ENCODE measurements at places on chromosomes 7 and 10.

- DNase-seq = no peak
Observed at GRCh38 chr10:52674474-52674873, 98.1 kb downstream of the MBL2 start.

GRCh38 chr10:43204042-43204942 lies 62.6 kb downstream of the RASGEF1A start:
- DNase-seq = no peak

GRCh38 chr10:11483201-11484148 lies 128.0 kb downstream of the USP6NL start:
- DNase-seq = no peak

DNA sequence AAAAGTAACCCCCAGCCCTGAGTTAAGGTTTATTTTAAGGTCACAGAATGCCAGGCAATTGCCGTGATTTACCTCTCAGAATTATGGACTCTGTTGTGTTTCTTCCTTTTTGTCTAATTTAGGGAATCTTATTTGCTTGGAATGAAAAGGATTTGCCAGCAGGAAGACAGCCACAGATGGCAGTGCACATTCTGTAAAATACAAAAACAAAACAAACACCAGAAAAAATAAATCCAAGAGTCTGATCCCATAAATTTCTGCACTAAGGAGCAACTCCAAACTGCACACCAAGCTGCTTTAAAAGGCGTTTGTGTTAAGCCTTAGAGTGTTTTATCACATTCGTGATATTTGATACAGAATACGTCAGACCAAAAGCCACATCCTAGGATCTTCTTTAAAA lies 199.0 kb upstream of the C7orf33 start:
- no peak for DNase-seq

DNA sequence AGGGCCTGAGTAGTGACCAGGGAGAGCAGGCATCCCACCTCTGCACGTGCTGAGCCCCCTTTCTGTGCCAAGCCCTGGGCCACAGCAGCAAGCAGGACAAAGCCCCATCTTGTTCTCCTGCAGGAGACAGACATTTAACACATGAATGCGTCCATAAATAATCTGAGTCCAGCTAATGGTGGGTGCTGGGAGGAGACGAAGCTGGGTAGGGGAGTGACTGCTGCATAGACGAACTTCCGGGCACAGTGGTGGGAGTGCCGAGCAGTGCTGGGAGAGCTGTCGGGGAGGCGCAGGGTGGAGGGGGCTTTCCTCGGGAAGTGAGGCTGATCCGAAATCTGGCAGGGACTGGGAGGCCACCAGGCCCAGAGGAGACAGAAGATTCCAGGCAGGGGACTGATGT lies 35.2 kb upstream of the SLC29A3 start:
- no peak for DNase-seq

- no peak for DNase-seq
Observed at GRCh38 chr10:29687421-29688164, 52.8 kb upstream of the SVIL start.

DNA sequence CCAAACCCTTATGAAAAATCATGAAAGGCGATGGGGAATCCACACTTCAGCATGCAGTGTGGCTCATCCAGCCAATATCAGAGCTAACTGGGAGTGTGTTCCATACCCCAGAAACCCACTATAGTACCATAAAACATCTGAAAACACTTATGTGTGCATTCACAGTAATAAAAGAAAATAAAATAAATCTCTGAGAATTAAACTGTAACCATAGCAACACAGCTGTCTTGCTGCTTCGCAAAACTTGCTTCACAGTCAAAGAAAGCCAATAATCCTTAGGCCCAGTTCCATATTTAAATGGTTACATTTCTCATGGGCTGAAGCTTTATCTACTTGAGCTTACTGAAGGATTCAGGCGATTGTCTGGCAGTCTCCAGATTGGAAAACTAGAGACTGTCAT lies 19.9 kb upstream of the POLR1F start:
- DNase-seq = no peak

DNA sequence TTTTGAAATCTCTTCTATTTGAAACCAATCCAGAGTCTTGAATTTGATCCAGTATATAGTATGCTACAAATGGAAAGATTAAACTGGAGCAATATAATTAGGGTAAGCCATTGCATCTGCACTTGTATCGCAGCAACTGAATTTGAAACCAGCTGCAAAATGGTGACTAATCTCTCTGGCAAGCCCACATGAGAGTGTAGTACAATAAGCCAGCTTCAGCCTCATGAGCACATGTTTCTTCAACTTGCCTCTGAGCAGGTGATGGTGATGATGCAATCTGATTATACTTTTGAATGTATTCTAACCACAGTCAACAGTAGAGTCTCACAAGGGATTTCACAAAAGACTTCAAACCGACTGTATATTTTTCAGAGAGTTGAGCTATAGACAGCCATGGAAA lies 829 bp upstream of the RPA3 start:
- DNase-seq = no peak

GRCh38 chr10:91521439-91521838 lies 111.3 kb downstream of the HECTD2 start:
- DNase-seq = no peak

- DNase-seq = no peak
Observed at GRCh38 chr7:137045573-137045972, 177.1 kb downstream of the CHRM2 start.

DNA sequence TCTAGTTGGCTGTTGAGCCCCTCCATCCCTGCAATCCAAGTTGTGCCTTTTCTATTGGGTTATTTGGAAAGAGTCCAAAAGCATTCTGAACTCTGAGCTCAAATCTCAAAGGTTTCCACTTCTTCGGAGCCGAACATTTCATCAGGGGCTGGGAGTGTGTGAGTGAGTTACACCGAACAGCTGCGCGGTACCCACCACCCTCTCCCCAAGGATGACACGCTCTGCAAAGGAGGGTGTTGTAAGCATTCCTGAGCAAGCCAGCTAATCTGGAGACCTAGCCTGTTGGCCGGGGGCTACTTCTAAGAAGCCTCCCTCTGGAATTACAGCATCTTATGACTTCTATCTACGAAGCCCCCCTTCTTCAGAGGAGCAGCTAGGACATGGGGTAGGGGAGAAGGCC lies 270.5 kb downstream of the CREB5 start:
- DNase-seq = no peak

GRCh38 chr10:103512166-103512565 lies 18.7 kb downstream of the NEURL1 start:
- no peak for DNase-seq

- no peak for DNase-seq
Observed at GRCh38 chr7:133858311-133858710, 268.8 kb upstream of the LRGUK start.

DNA sequence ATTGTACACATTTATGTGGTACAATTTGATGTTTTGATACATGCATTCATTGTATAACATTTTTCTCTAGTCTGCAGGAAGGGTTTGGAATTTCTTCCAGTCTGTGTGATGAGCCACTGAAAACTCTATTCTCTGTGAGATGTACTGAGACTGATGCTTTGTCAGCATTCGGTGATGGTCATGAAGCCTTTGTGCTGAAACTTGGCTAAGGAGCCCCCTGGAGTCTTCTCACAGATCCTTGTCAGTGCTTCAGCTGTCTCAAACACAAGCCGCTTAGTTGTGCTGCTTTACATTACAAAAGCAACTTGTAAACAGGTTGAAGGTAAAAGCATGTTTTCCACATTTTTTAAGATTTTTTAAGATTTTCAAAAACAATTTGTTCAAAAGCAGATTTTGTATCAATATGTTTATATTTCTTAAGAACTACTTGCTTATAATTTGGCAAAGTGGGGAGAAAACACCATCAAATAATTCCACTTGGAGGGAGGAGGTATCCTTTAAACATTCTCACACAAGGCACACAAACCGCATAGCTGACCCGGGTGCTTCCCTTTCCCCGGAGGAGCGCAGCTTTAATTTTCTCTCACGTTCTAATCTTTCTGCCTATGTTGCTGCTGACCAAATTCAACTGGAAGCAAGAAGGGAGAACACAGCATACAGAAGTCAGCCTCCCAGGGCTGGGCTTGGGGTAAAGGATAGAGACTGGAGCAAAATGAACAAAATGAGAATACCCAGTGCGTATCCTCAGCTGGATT lies 249.8 kb upstream of the VSTM2A start:
- DNase-seq = no peak

- no peak for DNase-seq
Observed at GRCh38 chr7:45359776-45360175, 202.2 kb downstream of the RAMP3 start.

GRCh38 chr7:80600046-80600445 lies 38.4 kb upstream of the CD36 start:
- DNase-seq = no peak

- no peak for DNase-seq
Observed at GRCh38 chr7:1586827-1587705, 17.2 kb upstream of the PSMG3 start.

DNA sequence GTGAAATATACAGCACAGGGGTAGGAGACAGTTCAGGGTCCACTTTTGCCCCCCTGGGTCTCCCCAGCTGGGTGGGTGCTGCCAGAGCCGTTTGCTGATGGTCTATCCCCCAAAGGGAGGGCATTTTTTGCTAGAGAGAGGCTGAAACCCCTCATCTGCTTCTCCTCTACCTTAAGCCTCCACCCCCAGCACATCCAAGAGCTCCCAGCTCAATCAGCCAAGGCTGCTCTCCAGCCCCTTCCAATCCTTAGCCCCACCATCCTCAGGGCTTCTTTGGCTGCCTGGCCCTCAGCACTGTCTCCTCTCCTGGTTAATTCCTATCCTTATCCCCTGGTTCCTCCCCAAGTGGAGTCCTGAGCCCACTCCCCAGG lies 153.1 kb downstream of the AOAH start:
- DNase-seq = no peak

GRCh38 chr7:76016191-76016947 lies 22.0 kb upstream of the TMEM120A start:
- DNase-seq = no peak

GRCh38 chr10:36506697-36507496 lies 618.5 kb upstream of the ANKRD30A start:
- no peak for DNase-seq

DNA sequence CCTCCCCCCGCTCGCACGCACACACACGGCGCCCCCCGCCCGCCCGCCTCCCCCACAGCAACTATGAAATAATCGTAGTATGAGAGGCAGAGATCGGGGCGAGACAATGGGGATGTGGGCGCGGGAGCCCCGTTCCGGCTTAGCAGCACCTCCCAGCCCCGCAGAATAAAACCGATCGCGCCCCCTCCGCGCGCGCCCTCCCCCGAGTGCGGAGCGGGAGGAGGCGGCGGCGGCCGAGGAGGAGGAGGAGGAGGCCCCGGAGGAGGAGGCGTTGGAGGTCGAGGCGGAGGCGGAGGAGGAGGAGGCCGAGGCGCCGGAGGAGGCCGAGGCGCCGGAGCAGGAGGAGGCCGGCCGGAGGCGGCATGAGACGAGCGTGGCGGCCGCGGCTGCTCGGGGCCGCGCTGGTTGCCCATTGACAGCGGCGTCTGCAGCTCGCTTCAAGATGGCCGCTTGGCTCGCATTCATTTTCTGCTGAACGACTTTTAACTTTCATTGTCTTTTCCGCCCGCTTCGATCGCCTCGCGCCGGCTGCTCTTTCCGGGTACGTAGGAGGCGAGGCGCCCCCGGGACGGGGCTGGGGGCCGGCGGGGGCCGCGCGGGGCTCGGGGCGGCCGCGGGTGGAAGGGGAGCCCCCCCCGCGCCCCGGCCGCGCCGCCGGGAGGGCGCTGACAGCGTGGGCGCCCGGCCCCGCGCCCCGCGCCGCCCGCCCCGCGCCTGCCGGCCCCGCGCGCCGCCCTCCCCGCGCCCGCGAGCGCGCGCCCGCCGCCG lies 441 bp downstream of the BMI1 start:
- no peak for DNase-seq

DNA sequence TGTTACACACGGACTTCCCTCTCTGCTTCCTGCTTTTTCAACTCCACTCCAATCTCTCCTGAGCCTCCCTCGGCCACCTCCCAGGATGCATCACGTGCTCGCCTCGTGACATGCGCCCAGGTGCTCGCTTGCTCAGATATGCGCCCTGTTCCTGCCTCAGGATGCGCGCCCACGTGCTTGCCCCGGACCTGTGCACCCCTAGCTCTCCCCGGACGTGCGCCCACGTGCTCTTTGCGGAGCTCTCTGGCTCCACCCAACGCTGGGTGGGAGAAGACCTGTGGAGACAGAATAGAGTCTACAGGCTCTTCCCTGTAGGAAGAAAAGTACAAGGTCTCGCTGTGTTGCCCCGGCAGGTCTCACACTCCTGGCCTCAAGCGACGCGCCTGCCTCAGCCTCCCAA lies 23.1 kb downstream of the PARD3 start:
- DNase-seq = no peak

- DNase-seq = no peak
Observed at GRCh38 chr7:92750946-92751345, 85.4 kb downstream of the CDK6 start.

DNA sequence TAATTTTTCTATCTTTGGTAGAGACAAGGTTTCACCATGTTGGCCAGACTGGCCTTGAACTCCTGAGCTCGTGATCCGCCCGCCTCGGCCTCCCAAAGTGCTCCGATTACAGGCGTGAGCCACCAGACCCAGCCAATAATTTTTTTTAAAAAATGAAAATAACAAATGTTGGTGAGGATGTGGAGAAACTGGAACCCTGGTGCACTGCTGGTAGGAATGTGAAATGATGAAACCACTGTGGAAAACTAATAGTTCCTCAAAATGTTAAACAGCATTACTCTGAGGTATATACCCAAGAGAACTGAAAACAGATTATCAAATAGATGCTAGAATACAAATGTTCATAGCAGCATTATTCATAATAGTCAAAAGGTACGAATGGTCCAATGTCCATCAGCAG lies 23.0 kb upstream of the YWHAG start:
- DNase-seq = no peak

GRCh38 chr7:80008039-80008438 lies 126.6 kb upstream of the GNAI1 start:
- DNase-seq = no peak

- DNase-seq = peak; percentile 34
Observed at GRCh38 chr10:87093632-87094372, 841 bp downstream of the GLUD1 start.

GRCh38 chr7:159102681-159103381 lies 41.8 kb downstream of the VIPR2 start:
- DNase-seq = no peak

DNA sequence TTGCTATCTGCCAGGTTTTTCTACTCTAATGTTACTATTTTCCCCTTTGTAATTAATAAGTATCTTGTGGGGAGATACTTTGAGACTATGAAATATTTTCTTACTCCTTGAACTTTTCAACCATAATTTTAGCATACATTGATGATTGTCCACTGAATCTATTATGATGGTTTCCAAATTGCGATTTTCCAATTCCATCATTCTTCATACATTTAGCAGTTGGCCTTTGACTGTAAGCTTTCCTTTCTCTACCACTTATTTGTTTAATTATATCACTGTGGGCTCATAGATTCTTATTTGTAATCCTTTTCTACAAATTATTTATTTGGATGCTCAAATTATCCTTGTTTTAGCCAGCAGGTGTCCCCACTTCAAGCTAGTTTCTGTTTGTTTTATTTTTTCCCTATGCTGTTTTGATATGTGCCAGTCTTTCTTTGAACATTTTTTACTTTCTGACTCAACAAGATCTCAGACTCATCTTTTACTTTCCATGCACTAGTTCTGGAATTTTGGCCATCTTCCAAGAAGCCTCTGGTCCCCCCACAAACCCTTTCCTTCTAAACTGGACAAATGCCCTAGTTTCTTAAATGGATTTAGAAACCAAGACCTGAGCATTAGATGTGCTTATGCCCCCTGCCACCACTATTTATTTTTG lies 11.4 kb upstream of the MRPS16 start:
- no peak for DNase-seq
